Stimulated activated CD4-positive, alpha-beta T cell treated with anti-CD3 and anti-CD28 coated beads, Interleukin-15, amount 100 ng/mL, for 24 hours (primary cell): ENCODE measurements at places on chromosomes 4 and X.
A peak's percentile ranks its signal among the peaks of the same experiment; 100 is the strongest.

DNA sequence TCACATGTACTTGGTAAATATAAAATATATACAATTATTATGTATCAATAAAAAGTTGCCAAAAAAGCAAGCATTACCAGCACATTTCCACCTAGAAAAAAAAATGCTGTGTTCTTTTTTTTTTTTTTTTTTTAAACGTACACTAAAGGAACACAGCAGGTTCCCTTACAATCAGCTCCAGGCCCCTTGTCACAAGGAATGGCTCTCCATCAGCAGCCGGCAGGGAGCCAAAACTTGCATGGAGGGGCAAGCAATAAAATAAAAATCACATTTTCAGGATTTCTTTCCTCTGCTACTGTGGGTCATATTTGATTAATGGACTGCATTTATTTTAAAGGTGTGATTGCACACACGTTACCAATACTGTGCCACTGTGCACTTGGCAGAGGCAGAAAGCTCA lies 460.3 kb downstream of the GPAT3 start:
- DNase-seq: no peak

DNA sequence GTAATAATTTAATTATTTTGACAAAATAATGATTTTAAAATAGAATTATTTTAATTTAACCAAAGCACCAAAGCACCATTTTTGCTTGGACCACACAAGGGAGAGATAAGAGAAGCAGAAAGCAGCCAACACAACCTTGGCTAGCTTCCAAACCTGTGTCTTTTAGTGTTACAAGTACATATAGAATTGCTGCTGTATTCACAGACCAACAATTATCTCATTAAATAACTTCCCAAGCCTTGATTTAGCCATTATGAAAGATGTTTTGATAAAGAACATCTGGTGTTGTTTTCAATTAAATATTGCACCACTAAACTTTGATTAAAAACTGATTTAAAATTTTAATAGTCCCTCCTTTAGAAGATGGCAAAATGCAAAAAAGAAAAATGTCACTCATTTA lies 14.0 kb upstream of the IGFBP7 start:
- DNase-seq: no peak

- no peak for DNase-seq
Observed at GRCh38 chr4:76624241-76624681, 189.2 kb downstream of the SHROOM3 start.

DNA sequence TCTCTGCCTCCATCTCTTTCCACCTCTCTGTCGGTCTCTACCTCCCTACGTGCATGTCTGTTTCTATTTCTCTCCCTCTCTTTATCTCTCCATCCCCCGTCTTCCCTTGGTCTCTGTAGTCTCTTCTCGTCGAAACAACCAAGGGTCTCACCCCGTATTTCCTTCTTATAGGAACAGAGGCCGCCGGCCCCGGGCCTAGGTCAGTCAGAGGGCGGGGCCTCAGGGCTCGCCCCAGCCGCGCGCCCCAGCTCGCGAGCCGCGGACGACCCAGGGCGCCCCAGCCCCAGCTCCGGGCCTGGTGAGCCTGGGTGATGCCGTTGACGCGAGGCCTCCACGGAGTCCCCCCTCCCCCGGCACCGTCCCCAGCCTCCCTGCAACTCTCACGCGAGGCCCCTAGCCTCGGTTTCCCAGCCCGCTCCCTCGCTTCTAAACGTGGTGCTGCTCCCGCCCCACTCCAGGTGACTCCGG lies 6.6 kb downstream of the TIMM17B start:
- no peak for DNase-seq

- DNase-seq: no peak
Observed at GRCh38 chrX:135572436-135572835, 52.0 kb downstream of the INTS6L start.

DNA sequence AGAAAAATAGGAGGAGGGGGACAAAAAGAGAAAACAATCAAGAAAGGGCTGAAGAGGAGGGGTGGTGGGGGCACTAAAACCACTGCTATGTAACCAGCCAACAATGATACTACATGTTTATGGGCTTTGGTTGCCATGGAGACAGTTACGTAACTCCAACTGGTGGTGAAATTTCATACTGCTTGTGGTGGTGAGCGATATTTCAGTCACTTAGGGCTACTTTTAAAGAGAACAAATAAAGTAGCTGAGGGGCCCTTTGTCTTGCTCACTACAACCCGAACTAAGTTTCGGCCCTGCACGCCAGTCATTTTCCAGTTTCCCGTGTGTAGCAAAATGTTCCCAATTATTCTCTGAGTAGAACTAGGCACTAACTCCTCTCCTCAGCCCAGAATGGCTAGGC lies 275.2 kb upstream of the EDA2R start:
- DNase-seq: no peak

- no peak for DNase-seq
Observed at GRCh38 chrX:12991575-12991974, 16.7 kb downstream of the TMSB4X start.

DNA sequence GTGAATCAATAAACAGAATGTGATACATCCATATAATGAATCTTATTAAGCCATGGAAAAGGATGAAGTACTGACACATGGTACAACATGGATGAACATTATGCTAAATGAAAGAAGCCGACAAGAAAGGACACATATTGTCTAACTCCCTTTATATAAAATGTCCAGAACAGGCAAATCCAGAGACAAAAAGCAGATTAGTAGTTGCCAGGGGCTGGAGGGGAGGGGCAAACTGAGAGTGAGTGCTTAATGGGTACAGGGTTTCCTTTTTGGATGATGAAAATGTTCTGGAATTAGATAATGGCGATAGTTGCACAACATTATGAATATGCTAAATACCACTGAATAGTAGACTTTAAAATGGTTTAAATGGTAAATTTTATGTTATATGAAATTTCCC lies 17.4 kb downstream of the ADGRG4 start:
- no peak for DNase-seq

DNA sequence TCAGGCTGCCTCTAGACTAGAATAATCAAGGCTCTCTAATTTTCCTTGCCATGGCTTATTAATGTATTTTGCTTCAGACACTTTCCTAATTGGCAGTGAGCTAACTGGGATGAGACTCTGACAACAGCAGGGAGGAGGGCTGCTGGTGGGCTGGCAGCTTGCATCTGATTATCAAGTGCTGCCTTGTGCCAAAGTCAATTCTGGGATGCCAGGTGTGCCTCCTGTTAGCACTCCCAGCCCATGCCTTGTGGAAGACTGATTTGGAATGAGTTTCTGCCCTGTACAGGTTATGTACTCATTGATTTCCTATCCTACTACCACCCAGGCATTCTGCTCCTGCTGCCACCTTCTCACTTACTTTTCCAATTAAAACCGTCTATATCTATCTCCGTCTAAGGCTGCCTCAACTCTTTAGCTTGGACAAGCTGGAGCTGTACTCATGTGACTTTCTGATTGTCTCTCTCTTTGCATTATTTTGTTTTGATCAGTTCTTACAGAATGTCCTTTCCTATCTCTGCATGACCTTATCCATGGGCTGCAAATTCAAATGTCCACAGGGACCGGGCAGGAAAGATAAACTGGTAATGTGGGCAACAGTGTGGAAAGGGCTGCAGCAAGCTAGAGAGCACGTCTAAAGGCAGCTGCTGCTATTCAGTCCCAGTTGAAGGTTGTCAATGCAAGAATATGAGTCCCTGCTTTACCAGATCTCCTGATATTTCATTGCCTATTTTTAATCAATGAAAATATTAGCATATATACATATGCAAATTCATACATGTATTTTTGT lies 112.6 kb downstream of the GABRA2 start:
- DNase-seq: no peak

DNA sequence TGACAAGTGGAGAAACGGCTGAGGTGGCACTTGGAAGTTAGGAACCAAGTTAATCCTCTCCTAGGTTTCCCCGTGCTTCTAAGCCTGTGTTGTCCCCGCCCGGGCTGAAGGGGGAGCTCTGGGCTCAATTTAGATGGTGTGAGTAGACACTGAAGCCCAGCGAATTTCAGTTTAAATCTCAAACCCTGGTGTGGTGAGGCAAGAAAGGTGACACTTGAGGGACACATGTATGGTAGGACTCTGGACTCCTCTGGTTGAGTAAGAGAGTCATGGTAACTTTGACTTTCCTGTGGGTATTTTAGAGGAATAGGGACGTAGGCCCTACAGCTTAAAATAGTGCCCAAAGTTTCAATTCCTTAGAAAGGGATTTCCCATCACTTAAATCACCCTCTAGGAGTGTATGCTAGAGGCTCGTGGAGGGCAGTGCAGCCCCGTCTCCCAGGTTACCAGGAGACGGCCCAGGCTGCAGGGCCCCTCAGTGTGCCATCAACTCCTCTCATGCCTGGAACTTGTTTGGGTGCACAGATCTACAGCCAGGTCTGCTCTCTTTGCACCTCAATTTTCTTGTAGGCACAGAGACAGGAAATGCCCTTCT lies 24.0 kb downstream of the HAND2 start:
- peak; percentile 70 for DNase-seq
